ENCODE measurements at places on chromosomes 12 and 14.

DNA sequence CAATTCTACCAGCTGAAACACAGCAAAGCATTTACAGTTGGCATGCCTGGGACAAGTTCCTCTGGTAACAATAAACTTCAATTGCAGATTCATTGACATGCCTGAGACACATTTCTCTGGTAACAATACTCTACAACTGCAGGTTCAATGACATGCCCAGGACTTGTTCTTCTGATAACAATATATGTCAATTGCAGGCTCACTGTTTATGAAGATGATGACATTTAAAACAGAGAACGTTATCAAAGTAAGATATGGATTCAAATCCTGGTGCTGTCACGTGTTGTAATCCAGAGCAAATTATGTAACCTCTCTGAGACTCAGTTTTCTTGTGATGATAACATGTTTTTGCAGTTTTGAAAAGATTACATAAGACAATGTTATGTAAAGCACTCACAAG is 20.5 kb downstream of the KITLG start:
- DNase-seq: no peak

DNA sequence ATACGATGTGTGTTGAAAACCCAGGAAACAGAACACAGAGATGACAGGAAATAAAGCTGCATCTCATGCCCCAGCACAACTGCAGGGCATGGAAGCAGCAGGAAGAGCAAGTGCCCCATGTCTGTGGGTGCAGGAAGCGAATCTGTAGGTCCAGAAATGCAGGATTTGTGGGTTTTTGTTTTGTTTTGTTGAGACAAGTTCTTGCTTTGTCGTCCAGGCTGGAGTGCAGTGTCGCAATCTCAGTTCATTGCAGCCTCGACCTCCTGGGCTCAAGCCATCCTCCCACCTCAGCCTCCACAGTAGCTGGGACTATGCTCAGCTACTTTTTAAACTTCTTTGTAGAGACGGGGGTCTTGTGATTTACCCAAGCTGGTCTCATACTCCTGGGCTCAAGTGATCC is 6.2 kb upstream of the RPS6KL1 start:
- no peak for DNase-seq

DNA sequence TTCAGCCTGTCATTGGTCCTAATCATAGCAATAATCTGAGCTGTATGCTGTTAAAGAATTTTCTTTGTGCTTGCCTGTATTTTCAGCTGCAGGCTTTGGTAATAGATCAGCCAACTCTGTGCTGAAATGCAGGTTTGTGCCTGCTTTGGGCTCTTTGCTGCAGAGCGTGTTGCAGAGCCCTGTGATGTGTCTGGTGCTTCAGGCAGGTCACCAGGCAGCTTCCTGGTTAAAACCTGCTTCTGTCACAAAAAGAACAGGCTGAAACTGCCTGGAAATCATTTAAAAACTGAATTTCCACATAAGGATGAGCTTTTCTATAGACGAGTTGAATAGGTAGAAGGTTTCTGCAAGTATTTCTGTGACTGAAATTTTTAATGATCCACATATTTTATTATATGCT is 3.1 kb downstream of the DIP2B start:
- DNase-seq: no peak

DNA sequence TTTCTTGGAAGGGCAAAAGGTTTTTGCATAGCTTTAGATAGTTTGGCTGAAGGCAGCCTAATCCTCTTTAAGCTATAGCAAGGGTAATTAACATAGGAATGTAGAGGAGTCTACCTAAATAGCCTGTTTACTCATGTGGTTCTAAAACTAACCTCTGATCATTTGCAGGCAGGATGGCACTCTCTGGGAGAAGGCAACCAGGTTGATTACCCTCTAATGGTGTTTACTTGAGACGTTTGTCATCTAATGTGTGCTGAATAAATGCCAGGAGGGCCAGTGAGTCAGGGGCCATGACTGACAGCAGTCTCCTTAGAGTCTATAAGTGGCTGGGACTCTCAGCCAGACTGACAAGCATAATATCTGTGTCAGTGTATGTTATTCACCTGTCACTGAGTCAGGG is 286.4 kb downstream of the PCNX1 start:
- no peak for DNase-seq

DNA sequence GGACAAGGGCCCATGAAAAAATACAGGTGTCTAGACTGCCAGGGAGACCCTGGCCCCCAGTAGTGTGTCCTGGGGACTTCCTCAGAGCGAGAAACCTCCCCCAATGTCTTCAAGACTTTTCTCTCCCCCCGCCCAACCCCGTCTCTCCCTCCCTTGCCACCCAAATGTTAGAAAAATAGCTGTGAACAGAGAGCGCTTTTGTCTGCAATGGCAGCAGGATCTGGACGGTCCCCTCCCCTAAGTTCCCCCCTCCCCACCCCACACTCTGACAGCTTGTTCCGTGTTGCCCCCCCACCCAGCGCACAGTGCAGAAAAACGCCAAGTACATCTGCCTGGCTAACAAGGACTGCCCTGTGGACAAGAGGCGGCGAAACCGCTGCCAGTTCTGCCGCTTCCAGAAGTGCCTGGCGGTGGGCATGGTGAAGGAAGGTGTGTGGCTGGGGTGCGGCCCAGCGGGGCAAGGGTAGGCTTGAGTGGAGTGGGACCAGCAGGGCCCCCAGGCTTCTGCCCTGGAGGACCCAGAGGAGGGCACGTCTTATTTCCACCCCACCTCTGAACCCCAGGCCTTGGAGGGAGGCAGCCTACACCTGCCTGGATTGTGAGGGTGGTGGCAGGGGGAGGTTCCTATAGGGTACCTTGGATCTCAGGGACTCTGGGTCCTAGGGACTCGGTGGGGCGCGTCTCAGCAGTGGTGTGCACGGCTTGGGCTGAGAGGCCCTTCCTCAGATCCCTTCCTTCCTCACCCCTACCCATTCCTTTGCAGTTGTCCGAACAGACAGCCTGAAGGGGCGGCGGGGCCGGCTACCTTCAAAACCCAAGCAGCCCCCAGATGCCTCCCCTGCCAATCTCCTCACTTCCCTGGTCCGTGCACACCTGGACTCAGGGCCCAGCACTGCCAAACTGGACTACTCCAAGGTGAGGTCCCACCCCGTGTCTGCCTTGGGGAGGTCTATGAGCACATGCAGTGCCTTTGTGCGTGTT is 4.8 kb downstream of the NR4A1 start:
- DNase-seq: no peak

GRCh38 chr14:57845316-57845715 is 20.6 kb downstream of the SLC35F4 start:
- DNase-seq: no peak

- no peak for DNase-seq
These were observed 1.3 kb downstream of the GPR65 start for GRCh38 chr14:88005978-88006851.

DNA sequence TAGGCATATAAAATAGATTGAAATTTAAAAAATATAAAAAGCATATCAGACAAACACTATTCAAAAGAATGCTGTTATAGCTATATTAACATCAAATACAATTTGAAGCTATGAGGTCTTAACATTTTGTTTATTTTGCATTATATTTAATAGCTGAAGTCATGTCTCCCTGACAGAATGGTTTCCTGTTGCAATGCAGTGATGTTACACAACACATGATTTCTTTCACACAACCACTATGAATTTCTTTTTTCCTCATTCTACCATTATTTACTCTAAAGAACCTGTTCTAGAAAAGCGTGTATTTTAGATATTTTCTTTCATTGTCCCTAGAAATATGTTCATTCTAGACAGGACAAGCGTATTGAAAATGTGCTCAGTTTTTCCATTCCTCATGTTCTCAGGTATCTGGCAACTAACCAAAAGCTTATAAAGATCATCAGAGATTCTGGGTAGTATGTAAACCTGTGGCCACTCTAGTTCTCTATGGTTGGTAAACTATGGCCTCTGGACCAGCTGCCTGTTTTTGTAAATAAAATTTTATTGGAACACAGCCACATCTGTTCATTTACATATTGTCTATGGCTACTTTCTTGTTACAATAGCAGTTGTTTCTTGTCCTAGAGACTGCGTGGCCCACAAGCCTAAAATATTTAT is 183.8 kb downstream of the FOXA1 start:
- no peak for DNase-seq

Data from keratinocyte (primary cell).